ENCODE measurements at places on chromosomes 16 and 17.

- no peak for DNase-seq
Observed at GRCh38 chr17:71071837-71072236, 902.5 kb downstream of the KCNJ2 start.

DNA sequence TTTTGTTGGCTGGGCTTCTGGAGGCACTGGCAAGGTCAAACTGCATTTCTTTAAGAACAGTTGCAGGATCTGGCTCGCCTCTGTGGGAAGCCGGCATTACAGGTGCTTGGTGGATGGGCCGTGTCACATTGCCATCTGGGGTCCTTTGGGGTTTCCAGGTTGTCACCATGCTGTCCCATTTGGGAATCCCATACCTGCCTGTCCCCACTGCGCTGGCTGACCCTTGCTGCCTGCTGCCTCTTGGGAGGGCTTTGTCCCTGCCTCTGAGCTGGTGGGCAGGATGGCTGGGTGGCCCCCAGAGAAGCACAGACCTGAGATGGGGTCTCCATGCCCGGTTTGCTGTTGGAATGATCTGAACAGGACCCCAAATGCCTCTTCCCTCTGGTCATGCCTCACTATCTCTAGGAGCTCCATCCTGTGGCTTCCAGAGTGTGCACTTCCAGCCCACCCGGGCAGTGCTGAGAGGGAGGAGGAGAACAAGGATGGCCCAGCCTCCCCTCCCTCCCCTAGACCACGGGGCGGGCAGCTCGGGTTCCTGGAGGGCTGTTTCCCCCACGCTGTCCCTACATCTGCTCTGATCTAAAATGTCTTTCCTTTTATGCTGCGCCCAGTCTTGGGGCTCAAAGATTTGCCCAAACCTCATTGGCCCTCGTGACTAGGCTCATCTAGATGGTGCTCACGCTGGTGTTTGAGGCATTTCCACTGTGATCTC is 28.0 kb downstream of the OR1D5 start:
- no peak for DNase-seq

GRCh38 chr16:89583895-89584644 is 8.5 kb downstream of the CPNE7 start:
- DNase-seq = no peak

- no peak for DNase-seq
Observed at GRCh38 chr17:68036304-68037147, 991 bp downstream of the KPNA2 start.

DNA sequence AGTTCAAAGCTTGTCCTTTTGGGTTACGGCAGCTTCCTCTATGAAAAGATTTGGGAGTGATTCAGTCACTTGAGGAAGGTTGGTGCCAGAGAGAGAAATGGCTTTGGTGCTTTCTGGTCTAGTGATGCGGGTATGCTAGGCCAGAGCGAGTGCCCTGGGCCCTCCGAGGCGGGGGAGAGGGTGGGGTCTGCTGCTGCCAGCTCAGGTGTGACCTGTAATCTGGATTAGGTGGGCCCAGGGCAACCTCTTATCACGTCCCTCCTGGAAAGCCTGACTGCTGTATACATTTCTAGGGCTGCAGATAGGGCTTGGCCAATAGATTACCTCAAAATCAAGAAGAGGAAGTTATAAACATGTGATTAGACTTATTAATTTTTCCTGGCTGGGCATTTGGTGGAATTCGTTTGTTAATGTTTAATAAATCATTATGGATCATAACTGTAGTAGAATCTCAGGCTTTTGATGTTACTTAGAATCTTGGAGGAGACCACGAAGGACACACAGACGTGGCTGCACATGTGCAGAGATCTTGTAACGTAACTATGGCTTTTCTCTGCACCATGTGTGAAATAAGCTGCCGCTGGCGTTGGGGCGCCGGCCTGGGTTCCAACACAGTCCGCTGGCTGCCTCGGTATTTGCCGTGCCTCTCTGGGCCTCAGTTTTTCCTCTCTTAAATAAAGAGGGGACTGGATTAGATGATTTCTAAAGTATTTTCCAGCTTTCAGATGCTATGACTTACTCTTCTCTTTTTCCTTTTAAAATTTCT is 1.2 kb downstream of the IRF8 start:
- no peak for DNase-seq

DNA sequence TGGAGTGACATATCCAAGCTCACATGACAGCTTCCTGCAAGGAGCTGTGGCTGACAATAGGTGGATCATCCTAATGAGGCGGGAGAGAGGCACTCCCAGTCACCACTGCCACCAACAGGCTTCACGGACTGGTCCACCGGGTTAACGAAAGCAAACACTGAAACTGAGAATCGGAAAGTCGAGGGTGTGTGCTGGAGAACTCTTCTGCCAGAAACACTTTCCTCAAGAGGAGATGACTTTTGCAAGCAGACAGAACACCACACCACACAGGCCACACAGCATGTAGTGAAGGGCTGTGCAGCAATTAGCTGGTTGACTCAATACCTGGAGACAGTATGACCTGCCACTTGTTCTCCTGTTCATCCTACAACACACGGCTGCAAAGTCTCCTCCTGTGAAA is 53.0 kb upstream of the DNAJA2 start:
- DNase-seq = no peak

DNA sequence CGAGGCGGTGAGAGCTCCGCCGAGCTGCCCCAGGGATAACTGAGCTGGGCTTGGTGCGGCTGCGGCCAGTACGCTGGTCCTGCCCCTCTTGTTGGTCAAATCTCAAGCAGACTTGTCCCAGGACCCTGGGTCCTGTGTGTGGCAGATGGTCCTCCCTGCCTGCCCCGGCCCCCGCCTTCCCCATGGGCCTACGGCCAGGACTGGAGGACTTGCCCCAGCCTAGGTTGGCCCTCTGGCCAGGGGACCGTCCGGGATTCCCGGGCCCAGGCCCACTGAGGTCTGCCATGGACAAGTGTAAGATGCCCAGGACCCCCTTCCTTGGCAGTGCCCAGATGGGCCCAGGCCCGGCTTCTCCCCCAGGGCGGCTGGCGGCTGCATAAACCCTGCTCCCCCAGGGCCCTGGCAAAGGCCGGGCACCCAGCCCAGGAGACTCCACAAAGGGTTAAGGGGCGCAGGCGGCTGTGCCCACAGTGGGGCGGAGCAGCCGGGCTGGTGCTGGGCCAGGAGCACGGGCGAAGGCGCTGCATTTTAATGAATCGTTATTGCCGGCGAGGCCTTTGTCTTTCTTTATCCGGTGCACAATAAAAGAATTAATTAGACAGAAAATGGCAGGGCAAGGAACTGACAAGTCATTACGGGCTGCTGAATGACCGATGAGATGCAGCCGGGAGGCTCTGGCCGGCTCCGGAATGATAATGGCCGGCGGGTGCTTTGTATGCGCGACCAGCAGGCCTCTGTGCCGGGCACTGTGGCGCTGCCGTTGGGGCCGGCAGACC is 9.1 kb downstream of the SOX8 start:
- DNase-seq = peak; percentile 76

GRCh38 chr16:57029161-57030160 is 40.1 kb downstream of the NLRC5 start:
- DNase-seq = no peak

- no peak for DNase-seq
Observed at GRCh38 chr17:36212966-36213365, 2.1 kb downstream of the CCL4L2 start.

GRCh38 chr17:81043725-81044427 is 8.9 kb downstream of the BAIAP2 start:
- DNase-seq = no peak

GRCh38 chr16:17106243-17106791 is 364.4 kb downstream of the XYLT1 start:
- DNase-seq = no peak

GRCh38 chr16:2056681-2057407 is 9.1 kb downstream of the TSC2 start:
- DNase-seq = peak; percentile 18

Data from substantia nigra (tissue), 51 donors.